Ureter (tissue), 1 donor: ENCODE measurements at places on chromosomes 1 and 21. TPM values are rescaled to one million over a fixed set of nuclear protein-coding genes. Genes with fewer than 3 reads are reported as not detected.

GRCh38 chr1:73176902-73177301 is 894.6 kb upstream of the NEGR1 start:
- no peak for DNase-seq

The SYCP1 gene
- total RNA-seq: not detected

- no peak for DNase-seq
These were observed 53.2 kb downstream of the SPSB1 start for GRCh38 chr1:9345922-9346321.

- DNase-seq: no peak
These were observed 617.5 kb downstream of the KIF26B start for GRCh38 chr1:245772325-245772724.

The NECTIN4 gene
- 75.6 TPM for total RNA-seq

DNA sequence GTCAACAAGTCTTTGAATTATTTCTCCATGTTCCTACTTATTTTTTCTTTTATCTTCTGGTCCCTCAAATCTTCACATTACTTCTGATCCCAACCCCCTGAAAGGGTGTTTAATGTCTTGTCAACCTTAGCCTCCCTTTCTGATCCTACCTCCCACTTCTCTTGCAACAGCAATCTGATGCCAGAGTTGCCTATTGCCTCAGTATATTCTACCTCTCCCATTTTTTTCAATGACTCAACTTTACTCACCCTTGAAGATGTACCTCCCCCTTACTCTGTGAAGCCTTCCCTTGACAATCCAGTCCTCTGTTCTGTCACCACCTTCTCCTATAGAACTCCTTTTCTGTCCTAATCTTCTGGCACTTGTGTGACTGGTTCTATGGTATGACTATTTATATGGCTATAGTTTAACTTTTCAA is 99.5 kb upstream of the CD55 start:
- no peak for DNase-seq

DNA sequence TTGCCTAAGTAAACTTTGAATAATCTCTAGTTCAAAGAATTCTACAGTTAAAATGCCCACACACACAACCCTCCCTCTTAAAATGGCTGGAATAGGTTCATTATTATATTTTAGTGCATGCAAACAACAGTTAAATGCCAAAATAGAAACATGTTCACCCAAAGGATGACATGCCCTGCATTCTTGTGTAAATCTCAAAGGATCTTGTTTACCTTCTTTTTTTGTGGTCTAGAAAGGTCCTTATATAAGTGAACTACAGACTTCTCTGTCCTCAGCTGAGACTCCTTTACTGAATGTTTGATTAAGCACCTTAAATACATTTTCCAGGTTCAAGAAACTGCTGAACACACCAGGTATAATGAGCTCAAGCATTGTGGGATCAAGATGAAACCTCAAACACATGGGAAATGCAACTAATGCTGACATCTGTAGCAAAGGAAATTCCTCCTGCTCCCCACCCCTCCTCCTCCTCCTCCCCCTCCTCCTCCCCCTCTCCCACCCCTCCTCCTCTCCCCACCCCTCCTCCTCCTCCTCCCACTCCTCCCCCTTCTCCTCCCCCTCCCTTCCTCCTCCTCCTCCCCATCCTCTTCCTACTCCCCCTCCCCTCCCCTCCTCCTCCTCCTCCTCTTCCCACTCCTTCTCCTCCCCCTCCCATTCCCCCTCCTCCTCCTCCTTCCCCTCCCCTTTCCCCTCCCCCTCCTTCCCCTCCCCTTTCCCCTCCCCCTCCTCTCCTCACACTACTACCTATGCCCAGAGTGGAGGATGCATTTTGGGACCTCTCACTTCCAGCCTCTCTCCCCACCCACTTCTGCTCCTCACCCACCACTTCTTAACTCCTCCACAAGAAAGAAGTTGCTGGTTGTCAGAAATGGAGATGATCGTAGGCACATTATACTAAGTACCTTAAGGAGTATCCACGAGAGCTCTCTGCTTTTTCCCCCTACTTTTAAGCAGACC is 233.9 kb downstream of the MRPL39 start:
- DNase-seq: no peak

The HAPLN2 gene
- total RNA-seq: 5.6 TPM

- DNase-seq: no peak
These were observed 257.9 kb downstream of the FGGY start for GRCh38 chr1:59554752-59555151.

The UQCRHL gene
- 0.96 TPM for total RNA-seq

DNA sequence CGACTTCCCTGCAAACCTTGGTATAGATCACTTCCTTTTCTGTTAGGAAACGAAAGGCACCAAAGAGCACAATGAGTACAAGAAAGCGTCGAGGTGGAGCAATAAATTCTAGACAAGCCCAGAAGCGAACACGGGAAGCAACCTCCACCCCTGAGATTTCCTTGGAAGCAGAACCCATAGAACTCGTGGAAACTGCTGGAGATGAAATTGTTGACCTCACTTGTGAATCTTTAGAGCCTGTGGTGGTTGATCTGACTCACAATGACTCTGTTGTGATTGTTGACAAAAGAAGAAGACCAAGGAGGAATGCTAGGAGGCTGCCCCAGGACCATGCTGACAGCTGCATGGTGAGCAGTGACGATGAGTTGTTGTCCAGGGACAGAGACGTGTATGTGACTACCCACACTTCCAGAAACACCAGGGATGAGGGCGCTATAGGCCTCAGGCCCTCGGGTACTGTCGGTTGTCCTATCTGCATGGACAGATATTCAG is 18.5 kb downstream of the FAM89A start:
- DNase-seq: no peak

- DNase-seq: no peak
These were observed 41.8 kb downstream of the ETS2 start for GRCh38 chr21:38847556-38847955.

The FMN2 gene
- total RNA-seq: 0.49 TPM

DNA sequence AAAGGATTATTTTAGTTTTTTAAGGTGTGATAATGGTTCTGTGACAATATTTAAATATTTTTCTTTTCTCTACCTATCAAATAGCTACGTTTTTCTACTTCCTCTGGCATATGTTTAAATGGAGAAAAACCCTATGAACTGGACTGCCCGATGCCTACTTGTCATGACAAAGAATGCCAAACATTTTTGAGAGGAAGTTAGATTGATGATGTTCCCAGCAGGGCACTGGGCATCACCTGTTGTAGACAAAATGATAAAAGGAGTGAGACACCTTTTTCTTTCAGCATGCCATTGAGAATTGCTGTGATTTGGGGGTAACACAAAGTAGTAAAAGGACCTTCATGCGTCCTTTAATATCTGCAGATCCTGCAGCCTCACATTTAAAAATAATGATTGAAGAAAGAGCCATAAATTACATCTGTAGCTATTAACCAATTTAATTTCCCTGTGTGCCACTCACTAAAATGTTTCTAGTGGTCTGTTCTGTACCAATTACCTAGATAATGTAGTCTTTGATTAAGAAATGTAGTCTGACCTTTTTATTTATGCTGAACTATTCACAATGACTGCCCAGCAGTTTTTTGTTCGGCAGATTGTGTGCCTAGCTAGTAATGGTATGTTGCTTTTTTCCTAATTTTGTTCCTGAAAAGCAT is 47.6 kb downstream of the RPL5 start:
- DNase-seq: no peak

- no peak for DNase-seq
These were observed 4.8 kb upstream of the GPR37L1 start for GRCh38 chr1:202117898-202118371.

DNA sequence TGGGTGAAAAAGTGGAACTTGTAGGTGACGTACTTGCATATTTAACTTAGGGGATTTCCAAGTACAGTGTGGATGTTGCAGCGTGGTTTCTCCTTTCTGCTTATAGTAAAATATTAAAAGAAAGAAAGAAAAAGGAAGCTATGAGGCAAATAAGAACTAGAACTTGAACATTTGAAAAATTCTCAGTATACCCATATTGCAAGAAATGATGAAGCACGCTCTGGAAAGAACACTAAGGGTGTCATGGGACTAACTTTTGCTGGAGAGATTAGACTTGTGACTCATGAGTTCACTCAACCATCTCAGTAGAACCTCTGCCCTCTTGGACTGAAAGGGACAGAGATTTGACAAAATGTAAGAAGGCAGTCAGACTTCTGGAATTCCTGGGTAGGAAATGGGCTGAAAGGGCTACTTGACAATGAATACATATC is 704.5 kb upstream of the ADGRL4 start:
- no peak for DNase-seq

The NEK2 gene
- total RNA-seq: not detected

GRCh38 chr1:157137408-157138219 is 581 bp downstream of the ETV3 start:
- no peak for DNase-seq

The SLC45A1 gene
- 3.3 TPM for total RNA-seq

The CACNA1E gene
- total RNA-seq: not detected

- DNase-seq: no peak
These were observed 28.6 kb downstream of the TRIM67 start for GRCh38 chr1:231190456-231190855.

- no peak for DNase-seq
These were observed 38.0 kb downstream of the TSNAX start for GRCh38 chr1:231566496-231566895.

The CBR3 gene
- 1.8 TPM for total RNA-seq

The DDR2 gene
- 60.3 TPM for total RNA-seq

The LCE3B gene
- not detected for total RNA-seq

The IL12RB2 gene
- total RNA-seq: 0.60 TPM

- no peak for DNase-seq
These were observed at the start of gene OPRD1 for GRCh38 chr1:28811766-28812668. OPRD1 (plus strand) TSS chr1:28812170; CDS start chr1:28812384, 214 bp downstream.

- no peak for DNase-seq
These were observed 19.6 kb downstream of the EDN2 start for GRCh38 chr1:41464885-41465284.

DNA sequence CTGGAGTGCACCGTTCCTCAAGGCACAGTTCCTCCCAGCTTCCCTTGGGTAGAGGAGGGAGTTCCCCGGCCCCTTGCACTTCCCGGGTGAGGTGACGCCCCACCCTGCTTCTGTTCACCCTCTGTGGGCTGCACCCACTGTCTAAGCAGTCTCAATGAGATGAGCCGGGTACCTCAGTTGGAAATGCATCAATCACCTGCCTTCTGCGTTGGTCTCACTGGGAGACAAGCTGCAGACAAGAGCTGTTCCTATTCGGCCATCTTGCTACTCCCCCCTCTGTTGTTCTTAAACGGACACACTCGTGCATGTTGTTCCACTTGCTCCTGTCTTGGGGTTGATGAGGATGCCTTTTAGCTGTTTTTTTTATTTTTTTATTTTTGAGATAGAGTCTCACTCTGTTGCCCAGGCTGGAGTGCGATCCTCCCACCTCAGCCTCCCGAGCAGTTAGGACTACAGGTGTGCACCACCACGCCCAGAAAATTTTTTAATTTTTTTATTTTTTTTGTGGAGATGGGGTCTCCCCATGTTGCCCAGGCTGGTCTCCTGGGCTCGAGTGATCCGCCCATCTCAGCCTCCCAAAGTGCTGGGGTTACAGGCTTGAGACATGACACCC is 3.0 kb upstream of the MORC3 start:
- DNase-seq: no peak
